ENCODE measurements at places on chromosomes 7 and 10.

- peak; percentile 1 for DNase-seq
These were observed 137.5 kb upstream of the MKLN1 start for GRCh38 chr7:131190146-131190545.

DNA sequence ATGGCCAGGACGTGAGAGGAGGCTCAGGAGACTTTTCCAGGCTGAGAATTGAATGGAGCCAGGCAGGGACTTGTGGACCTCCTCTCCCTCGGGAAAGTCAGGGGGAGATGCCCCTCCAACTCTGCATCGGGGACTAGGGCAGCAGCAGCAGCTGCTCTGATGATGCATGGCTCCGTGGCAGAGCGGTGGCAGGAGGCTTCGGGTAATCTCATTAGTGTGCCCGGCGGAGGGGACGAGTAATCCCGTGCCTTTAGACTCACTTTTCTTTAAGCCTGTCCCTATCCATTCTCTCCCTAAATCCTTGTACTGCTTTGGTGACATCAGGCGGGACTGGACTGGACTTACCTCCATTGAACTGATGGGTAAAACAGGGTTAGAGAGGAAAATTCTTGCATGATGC, 75.1 kb downstream of the ZMIZ1 start:
- peak; percentile 82 for DNase-seq

- no peak for DNase-seq
These were observed 41.8 kb downstream of the PTPRZ1 start for GRCh38 chr7:121914676-121915279.

- DNase-seq, result no peak
These were observed 35.9 kb downstream of the EEPD1 start for GRCh38 chr7:36188906-36189305.

GRCh38 chr10:54799506-54799905, 1.5 kb downstream of the PCDH15 start:
- DNase-seq, result no peak

DNA sequence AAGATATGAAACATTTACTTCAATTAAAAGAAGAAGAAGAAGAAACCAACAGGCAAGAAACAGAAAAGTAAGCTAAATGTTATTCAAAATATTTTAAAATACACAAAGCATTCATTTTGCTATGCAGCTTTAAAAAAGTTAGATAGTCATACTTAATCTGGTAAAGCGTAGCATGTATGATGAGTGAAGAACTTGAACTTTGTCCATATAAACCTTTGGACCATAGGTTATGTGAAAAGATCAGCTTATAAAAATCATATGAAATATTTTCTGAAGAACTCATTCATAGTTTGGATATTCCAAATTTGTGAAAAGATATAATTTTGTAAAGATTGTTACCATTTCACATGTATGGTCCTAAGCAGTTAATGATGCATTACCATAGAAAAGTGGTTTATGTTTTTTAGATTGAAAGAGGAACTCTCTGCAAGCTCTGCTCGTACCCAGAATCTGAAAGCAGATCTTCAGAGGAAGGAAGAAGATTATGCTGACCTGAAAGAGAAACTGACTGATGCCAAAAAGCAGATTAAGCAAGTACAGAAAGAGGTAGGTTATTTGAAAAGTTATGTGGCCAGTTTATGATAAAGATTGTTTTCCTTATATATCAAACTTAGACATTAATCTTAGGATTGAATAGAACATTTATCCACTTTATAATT, 37.3 kb downstream of the KIF20B start:
- DNase-seq, result no peak

GRCh38 chr10:93991114-93991513, 2.6 kb upstream of the PLCE1 start:
- DNase-seq, result no peak

- DNase-seq, result peak; percentile 84
These were observed 10.7 kb upstream of the CAPZA2 start for GRCh38 chr7:116851671-116852070.

- peak; percentile 92 for DNase-seq
These were observed 857.9 kb downstream of the TYW1 start for GRCh38 chr7:67854221-67855178.

DNA sequence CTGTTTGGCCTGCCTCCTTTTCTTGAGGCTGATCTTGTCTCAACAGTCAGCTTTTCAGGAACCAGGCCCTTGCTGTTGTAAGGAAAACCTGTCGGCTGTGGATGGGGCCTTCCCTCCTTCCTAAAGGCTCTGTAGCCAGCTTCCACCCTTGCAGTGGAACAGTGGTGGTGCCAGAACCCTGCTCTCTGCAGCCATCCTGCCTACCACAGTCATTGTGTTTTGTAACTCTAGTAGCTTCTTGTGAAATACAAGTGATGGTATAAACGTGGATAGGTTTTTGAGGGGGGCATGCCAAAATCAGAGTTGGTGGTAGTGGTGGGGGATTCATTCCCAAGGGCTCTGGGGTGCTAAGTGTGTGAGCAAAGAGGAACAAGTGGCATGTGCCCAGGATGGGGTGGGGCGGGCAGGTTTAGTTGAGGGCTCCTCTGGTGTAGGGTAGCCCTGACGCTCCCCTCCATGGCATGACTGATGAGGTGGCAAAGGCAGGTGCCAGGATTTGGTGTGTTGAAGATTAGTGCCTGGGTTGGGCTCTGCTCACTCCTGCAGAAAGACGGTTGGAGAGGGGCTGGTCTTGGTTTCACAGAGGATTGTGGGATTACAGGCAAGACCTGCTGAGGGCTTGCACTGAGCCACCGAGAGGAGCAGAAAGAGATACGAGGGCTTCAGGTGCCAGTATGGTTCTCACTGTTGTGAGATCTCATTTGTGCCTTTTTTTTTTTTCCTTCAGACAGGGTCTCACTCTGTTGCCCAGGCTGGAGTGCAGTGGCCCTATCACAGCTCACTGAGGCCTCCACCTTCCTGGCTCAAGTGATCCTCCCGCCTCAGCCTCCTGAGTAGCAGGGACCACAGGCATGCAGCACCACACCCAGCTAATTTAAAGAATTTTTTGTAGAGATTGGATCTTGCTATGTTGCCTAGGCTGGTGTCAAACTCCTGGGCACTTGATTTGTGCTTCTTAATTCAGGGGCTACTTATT, 7.4 kb downstream of the TSPAN14 start:
- DNase-seq, result no peak

- DNase-seq, result no peak
These were observed 407.4 kb downstream of the GRID1 start for GRCh38 chr10:85959239-85959638.

GRCh38 chr10:122102146-122102868, 113.3 kb downstream of the TACC2 start:
- no peak for DNase-seq

GRCh38 chr10:63376560-63377304, 89.0 kb downstream of the JMJD1C start:
- no peak for DNase-seq

GRCh38 chr7:115230882-115231571, 309.1 kb downstream of the MDFIC start:
- DNase-seq, result peak; percentile 75

GRCh38 chr10:3747984-3748383, 37.0 kb downstream of the KLF6 start:
- DNase-seq, result no peak

DNA sequence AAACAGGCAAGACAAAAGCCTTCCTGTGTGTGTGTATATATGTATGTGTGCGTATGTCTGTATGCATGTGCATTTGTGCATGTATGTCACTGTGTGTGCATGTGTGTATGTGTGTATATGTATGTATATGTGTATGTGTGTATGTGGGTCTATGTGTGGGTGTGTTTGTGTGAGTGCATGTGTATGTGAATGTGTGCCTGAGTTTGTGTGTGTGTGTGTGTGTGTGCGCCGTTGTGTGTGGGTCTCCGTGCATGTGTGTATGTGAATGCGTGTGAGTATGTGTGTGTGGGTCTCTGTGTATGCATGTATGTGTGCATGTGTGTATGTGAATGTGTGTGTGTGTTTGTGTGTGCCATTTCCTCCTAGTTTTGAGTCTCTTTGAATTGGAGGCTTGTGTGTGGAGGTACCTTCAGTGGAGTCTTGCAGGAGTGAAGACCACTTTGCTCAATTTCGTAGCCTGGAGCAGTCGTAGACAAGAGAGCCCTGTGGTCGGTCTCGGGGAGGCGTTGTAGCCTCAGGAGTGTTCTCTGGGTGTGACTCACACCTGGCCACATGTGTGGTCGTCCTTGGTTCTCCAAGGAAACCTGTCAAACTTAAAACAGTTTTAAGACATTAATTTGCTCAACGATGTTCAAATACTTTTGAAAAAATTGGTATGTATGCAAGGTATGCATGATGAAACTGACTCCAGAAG, 28.1 kb downstream of the INPP5A start:
- DNase-seq, result no peak

- DNase-seq, result no peak
These were observed 336.2 kb downstream of the WDR11 start for GRCh38 chr10:121187391-121187790.

DNA sequence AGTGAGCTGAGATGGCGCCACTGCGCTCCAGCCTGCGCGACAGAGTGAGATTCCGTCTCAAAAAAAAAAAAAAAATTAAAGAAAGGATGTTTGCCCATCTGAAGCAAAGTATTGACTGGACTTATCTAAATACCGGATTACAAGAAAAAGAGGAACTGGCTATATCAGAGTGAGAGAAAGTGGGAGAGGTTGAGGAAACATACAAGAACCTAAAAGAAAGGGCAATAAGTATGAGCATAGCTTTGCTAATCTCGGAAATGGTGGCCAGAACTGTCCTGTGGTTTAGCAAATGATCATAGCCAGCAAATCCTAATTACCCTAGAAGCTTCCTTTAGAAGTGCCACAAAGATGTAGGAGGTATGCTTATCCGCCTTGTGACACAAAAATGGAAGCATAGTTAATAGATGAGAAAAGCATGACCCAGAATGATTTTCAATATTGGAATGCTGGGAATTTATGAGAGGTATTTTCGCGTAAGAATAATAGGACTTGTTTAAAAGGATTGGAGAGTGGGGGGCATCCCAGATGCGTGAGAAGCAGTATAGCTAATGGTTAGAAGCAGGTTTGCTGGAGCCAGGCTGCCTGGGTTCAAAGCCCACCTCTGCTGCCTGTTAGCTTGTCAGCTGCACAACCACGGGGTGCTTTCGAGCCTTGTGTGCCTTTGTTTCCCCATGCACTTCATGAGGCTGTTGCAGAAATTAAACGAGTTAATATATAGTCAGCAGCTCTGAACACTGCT, 1.2 kb upstream of the GTPBP4 start:
- no peak for DNase-seq

- no peak for DNase-seq
These were observed 544 bp downstream of the GPRIN2 start for GRCh38 chr10:46555713-46556514.

All from NCI-H524 (cell line).